ENCODE measurements at places on chromosomes 12 and 14.
A peak's percentile ranks its signal among the peaks of the same experiment; 100 is the strongest.

GRCh38 chr14:90842726-90843125 lies 26.5 kb upstream of the TTC7B start:
- peaks cover 9% of the 10 kb centered on the region for H3K36me3 ChIP-seq
- no peaks in the 10 kb centered on the region for H3K4me1 ChIP-seq
- H3K27ac ChIP-seq, result no peak overlapping the region

- no peak overlapping the region for H3K27ac ChIP-seq
- no peaks in the 10 kb centered on the region for H3K36me3 ChIP-seq
- no peak for DNase-seq
- no peak overlapping the region for H3K4me3 ChIP-seq
Observed at GRCh38 chr14:89107626-89108025, 283.2 kb downstream of the TTC8 start.

DNA sequence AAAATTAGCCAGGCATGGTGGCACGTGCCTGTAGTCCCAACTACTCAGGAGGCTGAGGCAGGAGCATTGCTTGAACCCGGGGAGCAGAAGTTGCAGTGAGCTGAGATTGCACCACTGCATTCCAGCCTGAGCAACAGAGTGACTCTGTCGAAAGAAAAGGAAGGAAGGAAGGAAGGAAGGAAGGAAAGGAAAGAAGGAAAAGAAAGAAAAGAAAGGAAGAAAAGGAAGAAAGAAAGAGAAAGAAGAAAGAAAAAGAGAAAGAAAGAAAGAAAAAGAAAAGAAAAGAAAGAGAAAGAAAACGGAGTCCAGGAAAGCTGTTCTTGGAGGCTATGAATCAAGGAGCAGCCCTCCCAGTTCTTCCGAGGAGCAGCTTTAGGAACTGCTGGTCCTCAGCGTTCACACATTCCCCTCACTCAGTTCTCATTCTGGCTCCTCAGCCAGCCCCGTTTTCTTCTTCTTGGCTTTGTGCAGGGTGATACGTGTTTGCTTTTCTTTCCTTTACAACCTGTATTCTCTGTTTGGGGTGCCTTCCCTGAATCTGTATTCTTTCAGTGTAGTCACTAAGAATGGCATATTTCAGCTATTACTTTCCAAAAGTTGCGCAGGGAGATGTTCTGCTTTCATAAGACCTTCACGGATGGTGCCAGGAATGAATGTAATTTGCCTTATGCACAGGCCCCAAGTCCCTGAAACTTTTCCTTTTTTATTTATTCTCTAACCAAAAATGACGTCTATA lies 12.2 kb downstream of the FBXL14 start:
- H3K27ac ChIP-seq, result peak overlapping the region; percentile 73
- H3K4me1 ChIP-seq, result peaks cover 7% of the 10 kb centered on the region
- H3K36me3 ChIP-seq, result peaks cover 1% of the 10 kb centered on the region

DNA sequence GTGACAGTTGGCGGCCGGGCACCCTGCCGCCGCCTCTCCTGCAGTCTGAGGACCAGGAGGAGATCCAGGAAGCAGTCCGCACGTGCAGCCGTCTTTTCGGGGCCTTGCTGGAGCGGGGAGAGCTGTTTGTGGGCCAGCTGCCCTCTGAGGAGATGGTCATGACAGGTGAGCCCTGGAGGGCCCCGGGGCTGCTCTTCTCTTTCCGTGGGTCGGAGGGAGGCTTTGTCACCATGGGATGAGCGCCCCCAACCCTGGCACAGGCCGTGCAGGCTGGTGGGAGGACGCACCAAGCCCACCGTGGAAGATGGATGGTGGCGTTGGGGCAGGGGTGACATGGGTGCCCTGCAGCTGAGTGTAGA lies 532 bp downstream of the NOC4L start:
- peak overlapping the region; percentile 98 for H3K27ac ChIP-seq
- H3K36me3 ChIP-seq, result peaks cover 6% of the 10 kb centered on the region
- H3K27me3 ChIP-seq, result no peaks in the 10 kb centered on the region
- no peak for DNase-seq
- H3K4me1 ChIP-seq, result peaks cover 22% of the 10 kb centered on the region

- DNase-seq, result no peak
- no peak overlapping the region for H3K27ac ChIP-seq
- no peaks in the 10 kb centered on the region for H3K36me3 ChIP-seq
- peaks cover 8% of the 10 kb centered on the region for H3K27me3 ChIP-seq
Observed at GRCh38 chr12:64538121-64538520, 72.2 kb upstream of the RASSF3 start.

DNA sequence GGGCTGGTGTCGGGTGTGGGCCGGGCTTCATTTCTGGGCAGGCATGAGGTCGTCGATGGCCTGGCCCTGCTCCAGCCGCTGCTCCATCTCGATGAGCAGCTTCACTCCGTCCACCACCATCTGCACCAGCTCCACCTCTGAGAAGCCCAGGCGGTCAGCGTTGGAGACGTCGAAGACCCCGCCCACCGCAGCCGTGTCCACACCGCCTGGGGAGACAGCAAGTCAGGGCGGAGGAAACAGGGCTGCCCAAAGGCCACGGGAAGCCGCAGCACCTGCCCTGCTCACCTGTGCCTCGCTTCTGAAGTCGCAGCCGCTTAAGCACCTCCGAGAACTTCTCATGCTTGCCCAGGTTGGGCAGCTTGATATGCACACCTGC lies 2.8 kb downstream of the CKB start:
- peaks cover 6% of the 10 kb centered on the region for H3K27me3 ChIP-seq
- peak overlapping the region; percentile 50 for H3K4me3 ChIP-seq
- peaks cover 2% of the 10 kb centered on the region for H3K4me1 ChIP-seq
- H3K27ac ChIP-seq, result no peak overlapping the region
- DNase-seq, result no peak

DNA sequence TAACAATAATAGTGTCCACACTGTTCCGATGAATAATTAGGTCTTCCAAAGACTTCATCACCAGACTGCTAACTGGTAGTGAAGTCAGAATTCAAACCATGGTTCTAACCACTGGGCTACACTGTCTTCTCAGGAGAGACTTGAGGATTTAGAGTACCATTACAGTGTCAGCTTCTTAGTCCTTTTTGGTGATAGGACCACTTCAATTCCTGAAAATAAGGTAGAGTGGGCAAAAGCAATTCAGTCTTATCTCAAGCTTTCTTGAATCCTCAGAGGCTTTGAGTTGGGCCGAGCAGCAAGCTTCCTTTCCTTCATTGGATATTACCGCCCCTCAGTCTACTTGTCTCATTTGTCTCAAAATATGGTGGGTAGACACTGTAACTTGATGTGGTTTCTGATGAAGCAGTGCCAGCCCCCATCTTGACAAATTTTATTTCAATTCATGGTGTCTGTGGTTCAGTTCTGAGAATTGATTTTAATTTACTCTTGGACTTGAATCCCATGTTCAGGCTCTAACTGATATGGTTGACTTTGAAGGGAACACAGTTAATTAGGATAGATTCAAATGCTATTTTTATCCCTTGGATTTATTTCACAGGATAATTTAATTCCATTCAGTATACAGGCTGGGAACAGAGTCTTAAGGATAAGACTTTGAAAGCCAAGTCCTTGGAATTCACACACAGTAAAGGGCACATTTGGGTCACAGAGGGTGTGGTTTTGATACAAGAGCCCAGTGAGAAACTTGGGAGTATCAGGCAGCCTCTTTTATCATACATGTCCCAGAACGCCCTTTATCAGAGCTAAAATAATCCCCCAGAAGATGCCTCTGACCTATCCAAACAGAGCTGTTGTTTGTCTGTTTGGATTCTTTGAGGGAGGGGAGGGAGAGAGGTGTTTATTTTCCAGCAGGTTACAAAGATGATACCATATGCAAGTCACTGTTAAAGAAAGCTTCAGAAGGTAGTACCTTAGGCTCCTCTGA lies 167.3 kb downstream of the PRKCH start:
- H3K27me3 ChIP-seq, result no peaks in the 10 kb centered on the region
- no peaks in the 10 kb centered on the region for H3K36me3 ChIP-seq
- H3K27ac ChIP-seq, result peak overlapping the region; percentile 12
- DNase-seq, result no peak
- H3K4me1 ChIP-seq, result peaks cover 15% of the 10 kb centered on the region
- H3K4me3 ChIP-seq, result no peak overlapping the region

- DNase-seq, result no peak
- peaks cover 54% of the 10 kb centered on the region for H3K4me1 ChIP-seq
- no peaks in the 10 kb centered on the region for H3K27me3 ChIP-seq
- no peak overlapping the region for H3K4me3 ChIP-seq
Observed at GRCh38 chr12:31536672-31537071, 54.3 kb downstream of the DENND5B start.

DNA sequence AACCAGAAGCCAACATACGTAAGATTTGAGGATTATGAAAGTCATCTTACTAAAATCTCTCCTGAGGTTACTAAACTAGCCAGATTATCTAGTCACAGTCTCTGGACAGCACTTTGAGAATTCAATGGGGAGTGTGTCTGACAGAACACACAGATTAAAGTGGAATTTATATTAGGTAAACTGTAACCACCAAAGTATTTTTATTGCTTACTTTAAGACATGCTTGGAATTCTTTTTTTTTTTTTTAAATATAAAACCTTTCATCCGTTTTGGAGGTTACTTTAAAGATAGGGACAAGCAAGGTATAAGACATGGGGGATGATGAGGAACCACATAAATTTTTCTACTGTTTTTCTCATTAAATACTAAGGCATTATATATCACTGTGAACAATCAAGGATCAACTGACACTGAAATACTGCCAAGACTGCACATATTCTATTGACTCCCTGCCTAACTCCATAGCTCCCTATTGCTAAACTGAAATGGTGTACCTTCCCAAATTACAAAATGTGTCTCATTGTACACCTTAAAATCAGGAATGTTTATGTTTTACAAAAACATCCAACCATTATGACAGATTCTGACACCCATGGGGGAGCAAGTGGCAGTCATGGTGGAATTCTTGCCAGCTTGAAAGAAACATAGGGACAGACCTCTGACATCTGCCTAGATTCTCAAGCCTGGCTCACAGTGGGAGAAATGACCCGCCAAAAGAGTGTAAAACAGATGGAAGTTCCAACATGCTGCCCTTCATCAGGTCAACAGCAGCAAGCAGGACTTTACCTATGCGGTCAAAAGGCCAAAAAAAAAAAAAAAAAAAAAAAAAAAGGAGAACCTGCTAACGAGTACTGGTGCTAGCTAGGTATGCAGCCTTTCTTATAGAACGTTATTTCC lies 239.3 kb downstream of the MED13L start:
- no peak for DNase-seq
- H3K27me3 ChIP-seq, result no peaks in the 10 kb centered on the region
- H3K4me1 ChIP-seq, result peaks cover 8% of the 10 kb centered on the region
- no peak overlapping the region for H3K4me3 ChIP-seq
- no peak overlapping the region for H3K27ac ChIP-seq

- no peak overlapping the region for H3K27ac ChIP-seq
- H3K27me3 ChIP-seq, result peaks cover 9% of the 10 kb centered on the region
- no peak for DNase-seq
- H3K36me3 ChIP-seq, result no peaks in the 10 kb centered on the region
Observed at GRCh38 chr14:51430633-51431032, 190.6 kb downstream of the TMX1 start.

- DNase-seq, result no peak
- H3K36me3 ChIP-seq, result no peaks in the 10 kb centered on the region
- no peak overlapping the region for H3K27ac ChIP-seq
- no peaks in the 10 kb centered on the region for H3K4me1 ChIP-seq
Observed at GRCh38 chr12:63853978-63854377, 9.5 kb downstream of the SRGAP1 start.

DNA sequence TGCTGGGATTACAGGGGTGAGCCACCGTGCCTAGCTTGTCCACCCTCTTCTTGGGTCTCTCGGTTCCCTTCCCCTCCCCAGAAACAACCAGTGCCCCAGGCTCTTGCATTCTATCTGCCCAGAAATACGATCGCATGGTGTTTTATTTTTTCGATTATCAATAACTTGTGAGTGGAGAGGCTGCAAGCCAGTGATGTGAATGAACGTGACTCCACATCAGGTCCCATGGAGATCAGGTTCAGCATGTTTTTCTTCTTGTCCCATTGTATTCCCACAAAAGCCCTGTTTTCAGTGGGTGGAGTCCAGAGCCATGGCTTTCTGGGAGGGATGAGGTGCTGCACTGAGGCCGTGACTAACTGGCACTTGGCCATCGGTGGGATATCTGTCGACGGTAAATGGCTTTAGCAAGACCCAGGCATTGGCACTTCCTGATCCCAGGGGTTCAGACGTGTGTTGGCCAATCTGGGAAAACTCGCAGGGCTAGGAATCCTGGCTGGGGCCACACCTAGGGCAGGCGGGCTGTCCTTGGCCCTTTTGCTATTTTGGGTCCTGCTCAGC lies 12.7 kb upstream of the HNF1A start:
- no peaks in the 10 kb centered on the region for H3K36me3 ChIP-seq
- no peaks in the 10 kb centered on the region for H3K4me1 ChIP-seq
- H3K27ac ChIP-seq, result no peak overlapping the region

DNA sequence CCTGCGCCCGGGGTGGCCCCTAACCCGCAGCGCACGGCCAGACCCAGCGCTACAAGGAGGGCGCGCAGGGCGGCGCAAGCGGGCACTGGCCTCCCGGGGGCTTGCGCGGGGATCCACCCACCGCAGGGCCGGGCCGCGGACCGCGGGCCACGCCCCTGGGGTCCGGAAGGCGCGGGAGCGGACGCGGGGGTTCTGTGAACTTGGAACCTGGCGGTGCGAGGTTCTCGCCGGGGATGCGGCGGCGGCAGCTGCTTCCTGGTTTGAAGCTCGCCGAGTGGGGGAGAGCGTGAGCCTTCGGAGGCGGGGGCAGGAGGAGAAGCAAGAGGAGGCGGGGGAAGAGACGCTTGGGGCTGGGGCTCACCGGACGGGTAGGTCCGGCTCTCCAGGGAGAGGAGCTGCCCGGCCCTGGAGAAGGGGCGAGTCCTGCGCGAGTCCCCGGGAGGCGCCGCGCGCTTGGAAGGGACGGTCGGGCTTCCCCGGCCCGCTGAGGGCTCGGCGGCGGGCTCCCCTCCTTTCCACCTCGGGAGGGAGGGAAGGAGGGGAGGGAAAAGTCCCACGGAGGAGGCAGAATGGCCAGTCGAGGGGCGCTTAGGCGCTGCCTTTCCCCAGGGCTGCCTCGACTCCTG lies at the start of gene PRKCH:
Gene PRKCH (plus strand): TSS at position 195 of the 626 bp plus-strand sequence. CDS start 523 bp downstream, outside the sequence.
- peak within 1 kb of the TSS; percentile 85 for H3K4me3 ChIP-seq
- H3K27ac ChIP-seq, result no peak within 1 kb of the TSS
- H3K36me3 ChIP-seq, result no peaks in the 10 kb centered on the region
- peaks cover 2% of the 10 kb centered on the region for H3K27me3 ChIP-seq
- H3K4me1 ChIP-seq, result peaks cover 6% of the 10 kb centered on the region
- peak; percentile 51 for DNase-seq

DNA sequence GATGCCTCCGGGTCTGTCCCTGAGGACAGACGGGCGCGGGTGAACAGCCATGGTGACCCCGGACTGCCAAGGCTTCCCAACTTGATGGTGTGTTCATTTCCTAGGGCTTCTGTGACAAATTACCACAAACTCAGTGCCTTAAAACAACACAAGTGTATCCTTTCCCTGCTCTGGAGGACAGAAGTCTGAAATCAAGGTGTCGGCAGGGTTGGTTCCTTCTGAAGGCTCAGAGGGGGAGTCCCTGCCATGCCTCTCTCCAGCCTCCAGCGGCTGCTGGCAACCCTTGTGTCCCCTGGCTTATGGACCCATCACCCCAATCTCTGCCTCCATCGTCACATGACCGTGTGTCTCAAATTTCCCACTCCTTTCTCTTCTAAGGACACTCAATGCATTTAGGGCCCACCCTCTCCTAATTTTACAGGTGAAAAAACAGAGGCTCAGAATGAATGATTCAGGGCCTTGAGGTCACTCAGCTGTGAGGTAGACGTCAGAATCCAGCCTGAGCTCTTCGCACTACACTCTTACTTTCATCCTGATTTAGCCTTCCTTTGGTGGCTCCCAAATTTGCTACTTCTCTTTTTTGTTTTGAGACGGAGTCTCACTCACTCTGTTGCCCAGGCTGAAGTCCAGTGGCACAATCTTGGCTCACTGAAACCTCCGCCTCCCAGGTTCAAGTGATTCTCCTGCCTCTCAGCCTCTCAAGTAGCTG lies 45.4 kb downstream of the VCPKMT start:
- H3K4me1 ChIP-seq, result peaks cover 24% of the 10 kb centered on the region
- no peak for DNase-seq
- H3K27ac ChIP-seq, result peak overlapping the region; percentile 7
- no peaks in the 10 kb centered on the region for H3K27me3 ChIP-seq

All from memory B cell (primary cell).